Fibroblast of skin of left quadriceps (primary cell): ENCODE measurements at places on chromosomes 7 and 10.

DNA sequence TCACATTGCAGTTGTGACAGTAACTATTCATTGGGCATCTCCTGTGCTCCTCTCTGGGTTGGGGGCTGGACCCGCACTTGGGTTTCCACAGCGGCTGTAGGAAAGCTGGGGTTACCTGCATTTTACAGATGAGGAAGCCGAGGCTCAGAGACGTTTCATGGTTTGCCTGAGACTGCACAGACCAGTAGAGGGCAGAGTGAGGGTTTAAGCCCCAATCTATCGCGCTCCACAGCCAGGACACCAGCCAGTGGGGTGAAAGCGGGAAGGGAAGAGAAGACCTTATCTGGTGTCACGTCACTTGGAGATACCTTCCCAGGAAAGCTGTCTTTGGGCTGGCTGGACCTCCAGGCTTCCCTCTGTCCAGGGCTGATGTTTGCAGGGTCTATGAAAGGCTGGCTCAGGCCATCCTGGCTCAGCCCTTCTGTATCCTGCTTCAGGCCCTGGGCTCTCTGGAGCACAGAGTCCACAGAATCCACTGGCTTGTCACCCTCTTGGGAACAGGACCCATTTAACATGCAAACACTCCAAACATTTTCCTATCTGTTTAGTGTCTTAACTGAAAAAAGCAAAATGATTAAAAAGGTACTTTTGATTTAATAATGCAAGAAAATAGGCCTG, 167.7 kb downstream of the EMX2 start:
- no peak for DNase-seq

- DNase-seq: no peak
Observed at GRCh38 chr10:85003083-85003482, 674.7 kb downstream of the CCSER2 start.

DNA sequence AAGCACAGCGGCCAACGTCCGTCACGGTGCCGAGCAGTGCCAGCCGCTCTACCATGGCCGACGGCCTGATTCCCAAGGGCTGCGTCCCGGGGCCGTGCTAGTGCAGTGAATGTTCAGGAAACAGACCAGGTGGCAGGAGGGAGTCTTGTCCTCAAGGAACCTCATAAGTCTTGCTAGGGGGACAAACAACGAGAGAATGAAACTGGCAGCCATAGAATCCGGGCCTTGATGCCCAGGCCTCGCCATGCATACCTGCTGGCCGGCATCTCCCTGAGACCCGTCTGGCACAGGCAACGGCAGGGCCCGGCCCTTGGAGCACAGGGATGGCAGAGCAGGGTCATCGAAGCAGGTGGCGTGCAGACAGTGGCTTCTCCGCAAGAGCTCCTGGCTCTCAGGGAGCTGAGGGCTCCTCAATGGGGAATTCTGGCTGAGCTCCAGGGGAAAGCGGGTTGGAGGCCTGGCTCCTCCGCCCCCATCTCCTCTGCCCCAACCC, 58.8 kb downstream of the DIP2C start:
- no peak for DNase-seq

- no peak for DNase-seq
Observed at GRCh38 chr10:78278058-78278404, 244.4 kb downstream of the RPS24 start.

DNA sequence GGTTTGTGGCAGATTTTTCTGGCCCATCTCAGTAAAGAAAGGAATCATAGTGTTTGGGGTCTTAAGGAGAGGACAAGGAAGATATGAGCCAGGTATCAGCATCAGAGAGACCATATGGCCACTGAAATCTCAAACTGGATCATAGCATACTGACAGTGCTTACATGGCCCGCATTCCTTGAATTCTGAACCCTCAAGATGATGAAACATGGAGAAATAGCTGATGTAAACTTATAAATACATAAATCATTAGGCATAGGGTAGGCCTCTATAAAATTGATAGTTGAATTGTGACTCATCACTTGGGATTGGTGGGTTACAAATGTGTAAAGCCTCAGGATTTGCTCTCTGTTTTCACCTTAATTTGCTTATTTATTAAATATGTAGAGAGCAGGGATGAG, 688.5 kb downstream of the CNTNAP2 start:
- peak; percentile 44 for DNase-seq

DNA sequence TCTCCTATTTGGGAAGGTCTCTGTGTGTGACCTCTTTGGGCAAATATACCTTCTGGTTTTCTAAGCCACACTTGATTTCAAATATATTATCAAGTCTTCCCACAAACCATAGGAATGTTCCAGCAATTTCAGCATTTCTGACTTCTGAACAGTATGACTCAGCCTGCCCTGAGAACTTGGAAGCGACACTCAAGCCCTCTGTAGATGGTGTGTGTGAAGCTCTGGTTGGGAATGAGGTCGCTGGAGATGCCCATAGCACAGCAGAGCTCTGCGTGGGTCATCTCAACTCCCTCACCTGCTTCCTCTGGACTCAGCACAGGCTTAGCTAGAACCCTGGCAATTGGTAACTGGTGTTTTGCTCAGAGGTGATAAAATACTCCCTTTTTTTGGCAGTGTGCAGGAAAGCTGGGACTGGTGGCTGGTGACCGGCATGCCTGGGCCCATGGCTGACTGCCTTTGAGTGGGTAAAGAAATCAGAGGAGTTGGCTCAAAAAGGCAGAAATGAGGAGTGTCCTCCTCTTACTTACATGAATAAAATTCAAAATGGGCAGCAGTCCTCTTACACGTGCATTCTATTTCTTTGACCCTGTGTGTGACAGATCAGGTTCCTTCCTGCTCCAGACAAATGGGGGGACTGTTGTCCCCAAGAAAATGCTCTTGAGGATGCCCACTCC, 87.5 kb upstream of the NRP1 start:
- peak; percentile 79 for DNase-seq

- DNase-seq: no peak
Observed at GRCh38 chr7:48525736-48526732, 354.8 kb downstream of the ABCA13 start.

DNA sequence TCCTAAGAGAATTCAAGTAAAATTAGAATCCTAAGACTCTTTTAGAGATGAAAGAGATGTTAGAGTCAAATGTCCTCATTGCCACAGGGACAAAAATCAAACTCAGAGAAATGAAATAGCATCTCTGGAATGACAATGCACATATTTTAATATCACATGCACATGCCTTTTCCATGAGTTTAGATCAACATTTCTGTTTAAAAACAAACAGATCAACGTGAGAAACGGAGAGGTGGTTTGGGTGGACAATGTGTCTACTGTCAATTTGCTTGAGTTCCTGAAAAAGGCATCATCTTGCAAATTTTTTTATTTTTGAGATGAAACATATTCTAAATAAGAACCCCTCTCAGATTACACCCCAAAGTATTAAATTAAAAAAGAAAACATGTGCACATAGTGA, 130.0 kb downstream of the CHRM2 start:
- DNase-seq: no peak

DNA sequence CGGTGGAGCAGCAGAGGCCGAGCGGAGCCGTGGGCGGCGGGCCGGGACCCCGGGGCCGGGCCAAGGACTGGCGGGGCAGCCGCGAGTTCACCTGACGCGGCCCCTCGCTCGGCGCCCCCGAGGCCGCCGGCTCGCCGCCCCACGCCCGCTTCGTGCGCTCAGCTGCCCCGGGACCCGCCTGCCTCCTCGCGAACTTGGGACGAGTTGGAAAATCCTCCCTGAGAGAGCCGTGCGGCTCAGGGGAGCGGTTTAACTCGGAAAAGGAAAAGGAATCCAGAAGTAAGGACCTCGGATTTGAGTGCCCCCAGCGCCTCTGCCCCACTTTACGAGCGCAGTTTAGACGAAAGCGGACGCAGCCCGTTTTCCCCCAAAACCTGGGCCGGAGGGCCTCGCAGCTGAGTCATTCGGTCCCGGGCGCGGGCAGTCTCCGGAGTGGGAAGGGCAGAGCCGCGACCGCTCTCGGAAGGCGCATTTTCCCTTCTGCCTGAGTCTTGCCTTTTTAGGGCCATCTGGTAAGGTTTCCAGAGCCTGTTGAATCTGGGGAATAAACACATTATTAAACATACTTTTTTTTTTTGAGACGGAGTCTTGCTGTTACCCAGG, 744 bp downstream of the CREM start:
- peak; percentile 25 for DNase-seq

DNA sequence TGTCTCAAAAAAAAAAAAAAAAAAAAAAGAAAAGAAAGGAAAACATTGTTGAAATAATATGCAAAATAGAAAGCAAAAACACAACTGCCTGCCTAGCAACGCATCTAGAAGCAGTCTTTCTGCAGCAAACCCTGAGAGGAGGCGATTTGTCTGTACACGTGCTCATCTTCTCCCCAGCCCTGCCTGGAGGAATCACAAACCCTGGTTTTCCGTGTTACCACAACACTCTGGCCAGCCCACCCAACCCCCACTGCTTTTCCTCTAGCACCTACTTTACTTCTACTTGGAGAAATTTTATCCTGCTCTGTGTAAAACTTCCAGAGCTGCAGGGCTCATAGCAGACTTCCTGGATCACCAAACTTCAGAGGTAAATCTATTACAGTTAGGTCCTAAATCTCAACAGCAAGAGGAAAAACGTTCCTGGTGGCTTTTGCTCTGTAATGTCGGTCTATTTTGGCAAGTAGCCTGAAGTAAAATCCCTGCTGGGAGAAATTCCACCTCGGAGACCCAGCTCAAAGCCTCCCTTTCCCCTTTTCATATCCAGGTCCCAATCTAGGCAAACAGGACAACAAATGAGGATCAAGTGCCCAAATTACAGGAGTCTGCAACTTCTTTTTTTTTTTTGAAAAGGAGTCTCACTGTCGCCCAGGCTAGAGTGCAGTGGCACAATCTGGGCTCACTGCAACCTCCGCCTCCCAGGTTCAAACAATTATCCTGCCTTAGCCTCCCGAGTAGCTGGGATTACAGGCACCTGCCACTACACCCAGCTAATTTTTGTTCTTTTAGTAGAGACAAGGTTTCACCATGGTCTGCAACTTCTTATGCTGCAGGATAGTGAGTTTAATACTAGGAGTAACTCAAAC, 91.6 kb downstream of the DNMBP start:
- peak; percentile 18 for DNase-seq

- DNase-seq: no peak
Observed at GRCh38 chr7:16044645-16045044, 358.2 kb upstream of the MEOX2 start.

- no peak for DNase-seq
Observed at GRCh38 chr7:103396471-103396870, 49.0 kb downstream of the PSMC2 start.

- DNase-seq: no peak
Observed at GRCh38 chr10:101054351-101054750, 7.4 kb upstream of the KAZALD1 start.

- DNase-seq: peak; percentile 91
Observed at GRCh38 chr10:31947144-31947926, 18.7 kb upstream of the ARHGAP12 start.

- no peak for DNase-seq
Observed at GRCh38 chr7:25863729-25864110, 288.3 kb upstream of the NFE2L3 start.

DNA sequence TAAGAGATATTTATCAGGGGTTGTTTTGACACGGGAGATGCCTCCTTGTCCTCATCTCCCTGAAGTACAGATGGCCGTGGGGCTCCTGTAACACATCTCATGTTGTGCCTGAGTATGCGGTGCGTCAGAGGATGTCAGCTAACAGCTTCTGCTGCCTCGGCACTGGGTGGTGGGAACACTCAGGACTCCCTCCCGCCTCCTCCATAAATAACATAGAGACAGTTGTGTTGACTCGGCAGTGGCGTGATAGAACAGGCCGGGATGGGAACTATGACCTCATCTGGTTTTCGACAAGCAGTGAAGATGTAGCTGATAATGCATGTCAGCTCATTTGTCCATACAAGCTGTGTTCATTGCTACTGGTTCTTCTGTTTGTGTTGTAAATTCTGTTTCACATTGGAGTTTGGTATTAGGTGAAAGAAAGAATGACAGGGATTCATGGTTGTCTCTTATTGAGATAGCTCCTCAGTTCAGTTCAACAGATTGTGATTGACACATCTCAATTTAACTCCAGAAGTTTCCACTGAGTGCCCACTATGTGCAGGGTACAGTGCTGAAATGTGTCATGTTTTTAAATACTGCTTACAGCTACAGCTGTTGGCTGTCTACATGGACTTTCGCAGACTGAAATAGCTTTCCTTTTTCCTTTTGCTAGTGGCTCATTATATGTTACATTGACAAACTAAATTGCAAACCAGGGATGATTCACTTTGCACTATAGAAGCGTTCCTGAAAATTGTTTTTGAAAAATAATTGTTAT, 87.4 kb downstream of the CHN2 start:
- DNase-seq: peak; percentile 25

GRCh38 chr7:122983261-122983660, 12.2 kb downstream of the TAS2R16 start:
- no peak for DNase-seq

GRCh38 chr10:90930070-90930837, 9.4 kb upstream of the ANKRD1 start:
- DNase-seq: peak; percentile 79

- no peak for DNase-seq
Observed at GRCh38 chr7:13411151-13411550, 578.3 kb downstream of the ETV1 start.

DNA sequence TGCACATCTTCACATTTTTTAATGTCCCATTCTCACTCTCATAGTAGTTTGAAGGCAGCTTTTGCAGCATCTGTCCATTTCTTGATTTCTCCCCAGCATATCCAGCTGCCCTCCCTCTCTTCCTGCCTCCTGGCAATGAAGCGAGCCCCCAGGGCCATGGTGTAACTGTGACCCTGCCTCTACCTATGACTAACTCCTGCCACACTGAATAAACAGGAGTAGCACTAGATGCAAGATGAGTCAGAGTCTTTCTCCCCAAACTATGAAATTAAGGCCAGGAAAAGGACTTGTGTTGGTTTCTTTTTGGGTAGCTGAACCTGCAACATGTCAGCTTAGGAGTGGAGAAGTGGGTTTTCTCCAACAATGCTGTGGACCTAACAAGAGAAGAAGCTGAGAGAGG, 329.0 kb downstream of the RNLS start:
- no peak for DNase-seq

- DNase-seq: no peak
Observed at GRCh38 chr7:18345641-18346234, 149.8 kb upstream of the HDAC9 start.

DNA sequence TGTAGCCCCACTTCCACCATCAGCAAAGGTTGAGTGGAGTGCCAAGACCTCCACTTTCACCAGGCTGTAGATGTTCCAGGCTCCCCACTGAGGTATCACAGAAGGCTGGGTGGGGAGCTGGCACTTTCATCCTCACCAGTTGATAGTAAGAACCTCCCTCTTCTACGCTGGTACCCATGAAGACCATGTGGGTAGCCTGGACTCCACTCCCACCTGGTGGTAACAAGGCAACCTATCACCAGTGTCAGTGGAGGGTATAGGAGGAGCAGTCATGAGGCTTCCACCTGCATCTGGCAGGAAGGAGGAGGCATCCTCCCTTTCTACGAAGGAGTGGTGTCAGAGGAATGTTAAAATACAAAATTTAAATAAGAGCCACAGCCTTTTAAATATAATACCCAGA, 4.4 kb downstream of the SMIM30 start:
- DNase-seq: no peak
